ENCODE measurements at places on chromosomes 2 and 18.
A peak's percentile ranks its signal among the peaks of the same experiment; 100 is the strongest.

- DNase-seq, result peak; percentile 97
Measured at GRCh38 chr2:150681120-150681804, 193.8 kb upstream of the RND3 start.

- no peak for DNase-seq
Measured at GRCh38 chr2:219739066-219739465, 111.6 kb downstream of the SLC4A3 start.

DNA sequence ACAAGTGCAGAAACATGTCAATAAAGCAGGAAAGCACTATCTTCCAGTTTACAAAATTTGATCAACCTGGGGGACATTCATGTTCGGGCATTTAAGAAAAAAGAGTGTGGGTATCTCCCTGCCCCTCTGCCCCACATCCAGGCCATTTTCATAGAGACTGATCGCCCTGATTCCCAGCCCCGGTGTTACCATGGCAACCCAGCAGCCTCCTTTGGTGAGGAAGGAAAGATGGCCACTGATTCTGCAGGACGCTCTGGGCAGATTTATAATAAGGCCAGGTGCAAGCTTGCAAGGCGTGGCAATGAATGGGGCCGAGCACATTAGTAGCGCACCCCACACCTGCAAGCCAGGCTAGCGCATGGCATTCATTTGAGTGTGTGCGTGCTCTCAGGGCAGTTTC lies 36.7 kb upstream of the ARL4C start:
- no peak for DNase-seq

- DNase-seq, result no peak
Measured at GRCh38 chr2:42744545-42745082, 19.3 kb downstream of the OXER1 start.

DNA sequence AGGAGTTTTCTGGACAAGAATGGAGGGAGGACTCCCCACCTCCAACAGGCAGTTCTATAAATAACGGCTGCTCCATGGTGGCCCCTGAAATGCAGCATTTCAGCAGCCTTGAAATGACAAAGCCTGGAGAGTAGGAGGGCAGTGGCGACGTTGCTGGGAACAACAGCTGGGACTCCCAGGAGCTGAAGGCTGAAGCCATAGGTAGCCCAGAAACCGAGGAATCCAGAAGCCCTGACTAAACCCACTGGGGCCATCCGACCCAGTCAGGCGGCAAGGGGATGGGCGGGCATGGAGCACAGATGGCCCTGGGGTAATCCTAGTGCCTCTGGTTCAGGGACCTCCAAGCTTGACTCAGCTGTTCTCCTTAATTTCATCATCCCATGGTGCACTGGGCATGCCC lies 9.0 kb downstream of the PRKAG3 start:
- DNase-seq, result no peak

All from fibroblast of mammary gland (primary cell).